ENCODE measurements at places on chromosomes 3 and 15.

GRCh38 chr15:61479613-61480012, 250.5 kb upstream of the RORA start:
- DNase-seq, result no peak

GRCh38 chr15:27214032-27214431, 243.1 kb downstream of the GABRG3 start:
- no peak for DNase-seq

DNA sequence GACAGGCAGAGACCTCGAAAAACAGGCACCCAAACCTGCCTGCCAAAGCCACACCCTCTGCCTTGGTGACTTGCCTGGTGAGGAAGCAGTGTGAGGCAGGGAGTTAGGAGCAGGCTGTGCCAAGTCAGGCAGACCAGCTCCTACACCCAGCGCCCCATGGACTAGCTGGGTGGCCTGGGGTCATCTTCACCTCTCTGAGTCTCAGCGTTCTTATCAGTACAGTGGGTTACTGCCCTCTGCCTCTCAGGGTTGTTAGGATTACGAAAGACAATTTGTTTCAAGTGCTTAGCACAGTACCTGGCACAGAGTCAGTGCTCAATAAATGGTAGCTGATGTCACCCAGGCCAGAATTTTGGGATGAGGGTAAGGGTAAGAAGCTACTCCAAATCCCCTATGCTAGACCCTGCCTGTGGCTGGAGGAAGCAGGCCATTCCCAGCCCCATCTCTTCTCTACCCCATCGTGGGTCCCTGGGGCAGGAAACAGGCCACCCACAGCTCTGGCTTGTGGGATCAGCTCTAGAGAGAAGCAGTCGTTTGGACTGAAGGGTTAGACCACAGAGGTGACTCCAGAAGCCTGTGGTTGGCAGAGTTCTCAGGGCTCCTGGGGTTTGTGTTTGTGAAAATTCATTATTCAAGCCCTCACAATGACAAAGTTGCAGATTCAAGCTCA, 10.1 kb downstream of the SLC51B start:
- DNase-seq, result no peak

GRCh38 chr3:123859177-123859576, 25.0 kb downstream of the MYLK start:
- DNase-seq, result no peak

- DNase-seq, result no peak
These were observed 835 bp downstream of the MEIS2 start for GRCh38 chr15:37099319-37100108.

- DNase-seq, result no peak
These were observed 178.8 kb upstream of the STAC start for GRCh38 chr3:36201546-36201945.

GRCh38 chr3:57199895-57200297, at the start of gene HESX1:
Gene HESX1, minus strand, starts transcription at chr3:57199978. Its CDS starts 60 bp downstream, at chr3:57199918.
- DNase-seq, result no peak

- DNase-seq, result no peak
These were observed 38.6 kb upstream of the CSPG4 start for GRCh38 chr15:75751116-75751875.

DNA sequence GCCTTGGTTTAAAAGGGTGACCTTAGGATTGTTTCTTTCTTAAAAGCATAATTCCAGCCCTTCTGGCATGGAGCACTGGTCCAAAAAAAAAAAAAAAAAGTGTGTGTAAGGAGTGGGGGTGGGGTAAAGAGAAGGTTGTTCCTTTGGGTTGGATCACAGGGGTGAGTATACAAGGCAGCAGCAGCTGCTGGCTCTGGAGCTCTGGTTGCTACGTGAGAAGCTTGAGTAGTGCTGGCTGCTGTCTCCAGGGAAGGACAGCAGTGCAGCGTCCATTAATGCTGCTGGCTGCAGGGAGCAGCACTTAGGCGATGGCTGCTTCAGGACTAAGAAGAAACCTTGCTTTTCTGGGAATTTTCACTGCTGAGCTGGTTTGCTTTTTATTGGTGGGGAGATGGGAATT, 2.3 kb downstream of the SETD5 start:
- DNase-seq, result peak; percentile 6

GRCh38 chr3:36147934-36148558, 232.3 kb upstream of the STAC start:
- DNase-seq, result no peak

GRCh38 chr15:65355988-65356353, 21.8 kb downstream of the IGDCC3 start:
- DNase-seq, result no peak

DNA sequence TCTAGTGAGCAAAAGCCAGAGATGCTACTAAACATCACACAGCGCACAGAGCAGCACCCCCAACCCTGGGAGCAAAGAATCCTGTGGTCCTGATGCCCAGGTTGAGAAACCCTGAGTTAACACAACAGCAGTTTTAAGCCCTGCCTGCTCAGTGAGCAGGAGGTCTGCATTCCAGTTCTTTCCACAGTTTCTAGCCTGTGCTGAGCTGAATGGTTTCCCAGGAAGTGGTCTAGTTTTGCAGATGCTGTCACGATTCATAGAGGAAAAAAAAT, 171.1 kb upstream of the PROK2 start:
- DNase-seq, result no peak

GRCh38 chr15:70374096-70374495, 276.4 kb upstream of the TLE3 start:
- no peak for DNase-seq
